ENCODE measurements at places on chromosomes 11 and 22. TPM values are rescaled to one million over a fixed set of nuclear protein-coding genes. Genes with fewer than 3 reads are reported as not detected.

KCNJ5 gene
- 1.9 TPM for polyA plus RNA-seq

TSSK2 gene
- 0.56 TPM for polyA plus RNA-seq

MYO18B gene
- 118 TPM for polyA plus RNA-seq

CHADL gene
- polyA plus RNA-seq = 4.9 TPM

PTGDR2 gene
- polyA plus RNA-seq = 0.65 TPM

PRMT3 gene
- 9.7 TPM for polyA plus RNA-seq

- no peak for DNase-seq
Measured at GRCh38 chr11:79485694-79486093, 44.9 kb upstream of the TENM4 start.

- DNase-seq = no peak
Measured at GRCh38 chr11:64751136-64751535, 7.2 kb upstream of the RASGRP2 start.

- DNase-seq = no peak
Measured at GRCh38 chr11:110527146-110527545, 97.4 kb downstream of the FDX1 start.

DNA sequence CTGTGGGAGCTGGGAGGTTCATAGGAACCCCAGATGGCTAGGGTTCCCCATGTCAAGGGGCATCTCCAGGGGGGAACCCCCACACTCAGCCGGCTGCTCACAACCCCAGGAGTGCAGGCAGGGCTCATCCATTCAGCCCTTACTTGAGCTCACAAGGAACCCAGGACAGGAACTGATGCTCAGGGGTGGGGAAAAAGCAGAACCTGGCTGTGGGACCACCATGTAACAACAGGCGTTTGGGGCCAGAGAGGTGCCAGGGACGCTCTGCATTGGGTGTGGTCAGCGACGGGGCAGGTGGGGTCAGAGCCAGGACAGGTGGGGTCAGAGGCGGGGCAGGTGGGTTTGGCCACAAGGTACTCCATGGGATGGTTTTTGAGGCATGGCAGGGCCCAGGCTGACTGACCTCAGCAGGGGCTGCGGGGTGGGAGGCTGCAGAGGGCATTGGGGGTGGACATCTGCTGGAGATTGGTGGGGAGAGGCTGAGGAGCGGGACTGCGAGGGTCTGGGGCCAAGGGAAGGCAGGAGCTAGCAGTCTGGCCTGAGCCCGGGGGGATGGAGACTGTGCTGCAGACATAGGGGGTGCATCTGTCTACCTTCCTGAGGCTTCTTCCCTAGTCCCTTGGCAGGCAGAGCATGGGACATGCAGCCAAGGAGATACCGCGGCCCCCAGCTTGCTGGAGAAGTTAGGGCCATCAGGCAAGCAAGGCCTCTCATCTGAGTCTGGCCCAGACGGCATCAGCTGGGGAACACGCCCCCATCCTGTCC is 34.0 kb upstream of the CARS1 start:
- no peak for DNase-seq

- DNase-seq = no peak
Measured at GRCh38 chr11:57818812-57819211, 57.2 kb downstream of the CTNND1 start.

DNA sequence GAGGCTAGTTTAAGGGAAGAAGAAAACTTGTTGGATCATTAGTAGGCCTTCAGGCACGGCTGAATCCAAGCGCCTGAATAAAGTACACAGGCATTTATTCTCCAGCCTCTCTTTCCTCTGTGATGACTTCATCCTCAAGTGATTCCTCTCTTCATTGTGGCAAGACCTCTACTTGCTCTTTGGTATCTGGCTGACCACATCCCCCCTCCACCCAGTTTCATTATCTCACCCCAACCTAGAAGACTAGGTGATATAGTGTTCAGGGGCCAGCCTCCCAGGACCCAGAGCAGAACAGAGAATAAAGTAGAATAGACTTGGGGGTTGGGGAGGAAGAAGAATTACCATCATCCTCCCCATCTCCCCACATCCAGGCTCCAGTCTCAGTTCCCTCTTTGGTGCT is 189.3 kb downstream of the MIAT start:
- DNase-seq = no peak

Data from hindlimb muscle (tissue), 1 donor.